ENCODE measurements at places on chromosomes 1 and 21.
A peak's percentile ranks its signal among the peaks of the same experiment; 100 is the strongest.

- no peak for DNase-seq
Measured at GRCh38 chr21:45640888-45641479, 2.5 kb upstream of the PCBP3 start.

- DNase-seq = no peak
Measured at GRCh38 chr21:44019568-44019958, 7.5 kb downstream of the TRAPPC10 start.

- no peak for DNase-seq
Measured at GRCh38 chr1:91594383-91595055, 93.9 kb downstream of the CDC7 start.

DNA sequence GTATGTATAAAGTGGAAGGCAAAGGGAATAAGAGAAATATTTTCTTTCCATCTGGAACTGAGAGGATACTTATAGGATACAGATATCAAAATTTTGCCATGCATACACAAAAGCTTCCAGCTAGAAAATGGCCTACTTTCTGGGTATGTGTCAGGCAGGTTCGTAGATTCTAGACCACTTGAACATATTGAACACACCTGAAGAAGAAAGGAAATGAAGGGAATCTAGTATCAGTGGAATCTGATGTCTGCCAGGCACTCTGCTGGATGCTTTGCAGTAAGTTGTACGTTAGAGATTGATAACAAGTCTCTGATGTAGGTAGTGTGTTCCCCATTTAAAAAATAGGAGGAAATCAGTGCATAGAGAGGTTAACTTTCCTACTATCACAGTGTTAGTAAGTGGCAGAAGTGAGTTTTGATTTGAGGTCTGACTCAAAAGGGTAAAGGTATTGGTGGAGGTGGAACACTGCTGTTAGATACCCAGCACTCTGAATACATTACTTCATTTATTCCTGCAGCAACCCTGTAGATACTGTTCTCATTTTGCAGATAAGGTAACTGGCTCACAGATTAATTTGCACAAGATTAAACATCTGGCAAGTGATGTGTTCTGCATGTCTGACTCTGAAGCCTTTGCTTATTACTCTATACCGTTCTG is 3.0 kb downstream of the CAMSAP2 start:
- DNase-seq = no peak

- DNase-seq = no peak
Measured at GRCh38 chr1:84888753-84889152, 4.3 kb downstream of the LPAR3 start.

GRCh38 chr1:240608707-240609106 is 3.2 kb downstream of the GREM2 start:
- DNase-seq = no peak

DNA sequence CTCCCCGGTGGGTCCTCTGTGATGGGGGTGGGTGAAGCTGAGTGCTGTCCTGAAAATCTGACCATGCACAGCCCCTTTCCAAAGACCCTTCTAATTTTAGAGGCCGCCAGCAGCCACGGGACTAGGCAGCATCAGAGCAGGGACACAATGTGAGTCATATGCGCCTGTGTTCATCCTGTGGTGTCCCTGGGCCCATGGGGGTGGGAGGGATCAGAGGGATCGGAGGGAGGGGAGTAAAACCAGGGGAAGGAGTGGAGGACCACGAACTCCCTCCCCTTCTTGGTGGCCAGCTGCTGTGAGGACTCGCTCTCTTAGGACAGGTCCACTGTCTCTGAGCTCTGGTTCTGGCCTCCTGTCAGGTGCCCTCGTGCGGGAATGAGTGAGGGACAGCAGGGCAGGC is 61.5 kb downstream of the ADARB1 start:
- DNase-seq = no peak

DNA sequence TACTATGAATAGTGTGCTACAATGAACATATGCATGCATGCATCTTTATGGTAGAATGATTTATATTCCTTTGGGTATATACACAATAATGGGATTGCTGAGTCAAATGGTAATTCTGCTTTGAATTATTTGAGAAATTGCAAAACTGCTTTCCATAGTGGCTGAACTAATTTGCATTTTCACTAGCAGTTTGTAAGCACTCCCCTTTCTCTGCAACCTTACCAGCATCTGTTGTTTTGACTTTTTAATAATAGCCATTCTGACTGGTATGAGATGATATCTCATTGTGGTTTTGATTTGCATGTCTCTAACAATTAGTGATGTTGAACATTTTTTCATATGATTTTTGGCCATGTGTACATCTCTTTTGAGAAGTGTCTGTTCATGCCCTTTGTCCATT is 24.0 kb upstream of the DIRAS3 start:
- no peak for DNase-seq

- DNase-seq = no peak
Measured at GRCh38 chr1:71339238-71339637, 258.4 kb upstream of the ZRANB2 start.

- DNase-seq = no peak
Measured at GRCh38 chr1:217078078-217078690, 355.0 kb upstream of the ESRRG start.

GRCh38 chr1:15254559-15254958 is 7.5 kb downstream of the FHAD1 start:
- no peak for DNase-seq

GRCh38 chr1:56310945-56311344 is 268.4 kb downstream of the PLPP3 start:
- no peak for DNase-seq

GRCh38 chr1:55150880-55151588 is 64.1 kb downstream of the USP24 start:
- no peak for DNase-seq

- no peak for DNase-seq
Measured at GRCh38 chr21:41418393-41418792, 7.6 kb upstream of the MX1 start.

DNA sequence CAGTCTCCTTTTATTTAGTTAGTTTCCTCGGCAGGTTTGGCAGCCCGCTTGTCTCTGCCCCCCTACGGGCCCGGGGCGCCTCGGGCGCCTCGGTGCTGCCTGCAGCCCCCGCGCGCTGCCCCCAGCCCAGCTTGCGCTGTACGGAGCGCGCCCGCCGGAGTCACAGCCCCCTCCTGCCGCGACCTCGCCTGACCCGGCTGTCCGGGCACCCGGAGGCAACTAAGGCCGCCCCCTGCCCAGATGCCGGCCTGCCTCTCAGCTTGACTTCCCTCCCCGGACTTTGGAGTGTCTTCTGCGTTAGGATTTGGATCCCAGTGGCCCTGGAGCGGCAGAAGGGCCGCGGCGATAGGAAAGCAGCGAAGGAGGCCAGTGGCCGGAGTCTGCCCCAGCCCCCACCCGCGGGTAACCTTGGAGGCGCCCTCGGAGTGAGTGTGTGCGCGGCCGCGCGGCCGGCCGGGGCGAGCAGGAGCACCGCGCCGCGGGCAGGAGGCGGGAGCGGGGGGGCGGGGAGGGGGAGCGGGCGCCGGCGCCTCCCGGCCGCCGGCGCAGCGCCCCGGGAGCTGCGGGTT is 7.6 kb downstream of the CDKN2C start:
- DNase-seq = peak; percentile 63

GRCh38 chr1:10643607-10644306 is 152.7 kb downstream of the CASZ1 start:
- DNase-seq = no peak

- DNase-seq = no peak
Measured at GRCh38 chr21:39078322-39079065, 104.8 kb downstream of the PSMG1 start.

DNA sequence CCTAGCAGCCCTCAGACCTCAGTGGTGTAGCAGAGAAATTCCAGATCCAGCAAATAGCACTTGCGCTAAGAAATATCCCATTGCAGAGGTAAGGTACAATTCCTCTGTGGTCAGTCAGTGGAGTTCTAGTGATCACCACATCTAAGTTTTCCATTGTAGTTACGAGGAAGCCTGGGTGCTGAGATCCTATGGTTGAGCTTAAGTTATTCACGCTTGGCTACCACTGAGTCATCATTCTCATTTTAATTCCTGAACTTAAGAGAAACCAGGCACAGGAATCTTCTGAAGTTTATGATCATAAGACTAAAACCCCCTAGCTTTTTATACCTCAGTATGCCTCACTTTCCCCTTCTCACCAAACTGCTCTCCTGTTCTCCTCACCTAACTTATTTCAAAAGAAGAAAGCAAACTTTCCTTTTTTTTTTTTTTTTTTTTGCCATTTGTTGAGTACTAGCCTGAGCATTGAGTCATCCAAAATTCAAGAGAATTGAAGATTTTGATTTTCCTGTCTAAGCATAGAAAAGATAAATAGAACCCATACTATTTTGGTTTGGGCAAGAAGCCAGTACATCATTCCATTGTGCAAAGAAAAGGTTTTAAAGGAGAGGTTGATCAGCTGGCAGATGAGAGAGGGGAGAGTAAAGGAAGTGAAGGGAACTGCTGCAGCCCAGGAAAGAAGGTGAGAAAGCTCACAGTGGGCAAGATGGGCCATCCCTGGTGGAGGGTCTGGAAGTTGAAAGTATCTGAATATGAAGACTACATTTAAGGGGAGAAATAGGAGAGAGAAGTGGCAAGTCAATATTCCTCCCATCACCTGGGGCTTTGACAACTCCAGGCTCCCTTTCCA is 39.9 kb downstream of the SERBP1 start:
- DNase-seq = no peak

DNA sequence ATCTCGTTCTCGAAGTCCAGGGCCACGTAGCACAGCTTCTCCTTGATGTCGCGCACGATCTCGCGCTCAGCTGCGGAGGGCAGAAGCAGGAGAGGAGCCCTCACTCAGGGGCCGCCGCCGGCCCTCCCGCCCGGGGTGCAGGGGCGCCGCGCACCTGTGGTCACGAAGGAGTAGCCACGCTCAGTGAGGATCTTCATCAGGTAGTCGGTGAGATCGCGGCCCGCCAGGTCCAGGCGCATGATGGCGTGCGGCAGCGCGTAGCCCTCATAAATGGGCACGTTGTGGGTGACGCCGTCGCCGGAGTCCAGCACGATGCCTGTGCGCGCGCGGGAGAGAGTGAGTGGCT is 1.8 kb downstream of the ACTA1 start:
- no peak for DNase-seq

DNA sequence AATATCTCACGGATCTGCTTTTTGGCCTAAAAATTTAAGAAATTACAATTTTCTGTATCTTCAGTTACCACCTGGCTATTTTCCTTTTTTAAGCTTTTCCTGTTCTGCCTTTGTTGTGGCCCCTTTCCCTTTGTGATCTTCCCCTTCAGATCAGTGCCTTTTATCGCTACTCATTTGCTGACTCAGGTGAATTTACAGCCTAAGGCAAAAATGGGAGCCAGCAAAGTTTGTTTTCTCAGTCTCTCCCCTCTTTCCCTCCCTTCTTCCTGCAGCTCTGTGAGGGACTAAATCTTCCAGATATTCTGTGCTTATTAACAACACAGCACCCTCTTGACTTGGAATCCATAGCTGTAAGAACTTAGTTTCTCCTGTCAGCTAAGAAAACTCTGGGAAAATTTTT is 5.3 kb upstream of the PRRC2C start:
- DNase-seq = no peak

- no peak for DNase-seq
Measured at GRCh38 chr1:228735871-228736586, 750 bp downstream of the RHOU start.

- DNase-seq = peak; percentile 41
Measured at GRCh38 chr1:178484698-178485225, 12.0 kb downstream of the CLEC20A start.

GRCh38 chr1:225508538-225509375 is 80.9 kb upstream of the LBR start:
- no peak for DNase-seq

DNA sequence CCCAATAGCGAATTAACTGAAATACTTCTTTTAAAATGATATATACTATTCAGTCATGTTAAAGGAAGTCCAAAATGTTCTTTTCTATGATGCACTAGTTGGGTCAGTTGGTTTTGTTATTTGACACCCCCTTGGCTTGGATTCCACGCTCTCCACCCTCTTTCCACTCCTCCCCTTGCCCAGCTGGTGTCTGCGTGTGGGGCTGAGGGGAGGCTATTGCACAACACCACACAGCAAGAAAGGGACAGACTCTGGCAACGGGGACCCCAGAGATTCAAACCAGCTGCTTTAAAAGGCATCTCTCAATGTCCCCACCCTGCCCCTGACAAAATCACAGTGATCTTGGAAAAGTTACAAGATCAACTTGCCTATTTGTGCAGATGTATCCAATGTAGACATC is 394.3 kb downstream of the TGFB2 start:
- no peak for DNase-seq

DNA sequence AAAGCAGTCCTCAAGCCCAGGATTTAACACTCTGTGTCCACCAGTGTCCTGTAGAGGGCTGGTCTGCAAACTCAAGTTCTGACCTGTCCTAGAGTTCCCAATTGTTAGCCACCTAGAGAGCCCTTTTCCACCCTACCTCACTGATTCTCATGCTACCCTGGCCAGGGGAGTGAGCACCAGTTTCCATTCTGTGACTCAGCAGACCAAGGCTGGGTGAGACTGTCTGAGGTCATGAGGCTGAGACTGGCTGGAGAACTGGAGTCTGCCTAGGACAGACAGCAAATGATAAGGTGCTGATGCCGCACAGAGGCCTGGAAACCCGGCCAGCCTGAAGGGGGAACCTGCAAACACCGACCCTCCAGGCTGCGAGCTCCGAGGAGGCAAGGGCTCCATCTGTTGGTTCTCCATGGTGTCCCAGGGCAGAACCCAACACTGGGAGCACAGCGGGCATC is 13.7 kb downstream of the GLIS1 start:
- no peak for DNase-seq

GRCh38 chr1:210647406-210648333 is 319.0 kb downstream of the HHAT start:
- DNase-seq = no peak

GRCh38 chr1:107413951-107414350 is 273.1 kb downstream of the NTNG1 start:
- no peak for DNase-seq

- no peak for DNase-seq
Measured at GRCh38 chr1:185375583-185375982, 58.5 kb upstream of the IVNS1ABP start.

DNA sequence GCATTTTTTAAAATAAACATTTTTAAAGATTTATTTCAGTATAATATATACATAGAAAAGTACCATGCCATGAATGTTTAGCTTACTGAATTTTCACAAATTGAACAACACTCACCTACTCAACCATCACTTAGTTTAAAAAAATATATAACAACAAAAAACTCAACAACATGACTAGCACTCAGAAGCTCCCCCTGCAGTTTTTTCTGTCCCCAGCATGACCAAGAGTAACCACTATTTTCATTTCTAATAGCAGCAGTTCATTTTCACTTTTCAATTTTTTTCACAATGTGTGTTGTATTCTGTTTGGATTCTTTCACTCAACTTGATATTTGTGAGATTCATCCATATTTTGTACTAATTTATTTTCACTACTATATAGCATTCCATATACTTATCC is 162.3 kb upstream of the POGK start:
- DNase-seq = no peak

DNA sequence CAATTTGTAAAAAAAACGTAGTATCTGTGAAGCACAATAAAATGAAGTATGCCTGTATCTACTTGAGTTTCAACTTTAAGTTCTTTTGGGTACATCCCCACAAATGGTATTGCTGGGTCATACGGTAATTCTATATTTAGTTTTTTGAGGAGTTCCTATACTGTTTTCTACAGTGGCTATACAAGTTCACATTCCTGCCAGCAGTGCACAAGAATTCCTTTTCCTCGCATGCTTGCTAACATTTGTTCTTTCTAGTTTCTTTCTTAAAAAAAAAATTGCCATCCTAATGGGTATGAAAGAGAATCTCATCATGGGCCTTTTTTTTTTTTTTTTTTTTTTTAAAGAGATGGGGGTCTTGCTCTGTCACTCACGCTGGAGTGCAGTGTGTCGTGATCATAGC is 41.9 kb downstream of the UCK2 start:
- DNase-seq = no peak

- DNase-seq = no peak
Measured at GRCh38 chr1:239233626-239234025, 152.7 kb upstream of the CHRM3 start.

GRCh38 chr1:209376774-209377173 is 206.7 kb upstream of the CAMK1G start:
- no peak for DNase-seq

Data from head of caudate nucleus (tissue), 42 donors.